ENCODE measurements at places on chromosomes 1 and 21.

DNA sequence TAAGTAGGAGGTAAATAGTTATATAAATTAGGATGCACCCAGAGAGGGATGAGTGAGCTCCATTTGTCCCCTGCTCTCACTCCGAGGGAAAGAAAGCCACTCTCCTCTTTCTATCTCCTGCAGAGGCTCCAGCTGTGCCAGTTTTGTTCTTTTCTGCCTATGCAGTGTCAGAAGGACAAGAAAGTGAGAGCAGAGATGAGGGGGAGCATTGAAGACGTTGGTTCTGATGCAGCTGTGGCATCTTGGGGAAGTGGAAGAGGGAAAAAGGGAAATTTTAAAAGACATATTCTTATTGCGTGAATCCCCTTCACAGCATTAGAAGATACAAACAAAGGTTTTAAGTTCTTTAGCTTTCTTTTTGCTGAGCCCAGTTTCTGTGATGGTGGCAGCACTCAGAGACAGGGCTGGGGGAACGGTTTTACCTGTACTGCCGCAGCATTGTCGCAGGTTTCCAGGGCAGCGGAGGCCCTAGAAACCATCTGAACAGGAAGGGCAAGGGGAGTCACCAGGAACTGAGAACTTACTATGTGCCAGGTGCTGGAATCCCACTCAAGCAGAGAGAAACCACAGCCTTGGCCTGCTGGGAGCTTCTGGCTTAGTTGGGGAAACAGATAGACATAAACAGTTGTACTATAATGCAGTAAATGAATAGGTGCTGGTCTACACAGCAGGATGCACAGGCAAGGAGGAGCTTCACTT is 44.9 kb upstream of the USP24 start:
- no peak for DNase-seq

DNA sequence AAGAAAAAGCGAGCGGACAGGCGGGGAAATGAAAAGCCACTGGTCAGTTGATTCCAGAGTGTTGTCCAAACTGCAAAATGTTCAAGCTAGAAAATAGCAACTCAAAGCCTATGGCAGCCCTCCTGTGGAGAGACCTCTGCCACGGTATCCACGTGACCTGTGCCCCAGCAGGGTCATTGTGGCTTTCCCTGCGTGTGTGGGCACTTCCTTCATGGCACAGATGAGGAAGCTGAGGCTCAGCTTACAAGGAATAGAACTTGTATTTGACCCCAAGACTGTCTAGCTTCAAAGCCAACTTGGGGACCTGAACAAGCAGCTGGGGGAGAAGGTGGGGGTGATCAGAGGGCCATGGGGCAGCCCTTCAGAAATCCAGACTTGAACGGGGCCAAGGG is 15.6 kb upstream of the PLEKHG5 start:
- no peak for DNase-seq

GRCh38 chr1:232426801-232427200 is 203.1 kb downstream of the SIPA1L2 start:
- no peak for DNase-seq

- no peak for DNase-seq
Observed at GRCh38 chr1:226712742-226713419, 26.2 kb downstream of the ITPKB start.

- no peak for DNase-seq
Observed at GRCh38 chr1:7501723-7502603, 269.1 kb upstream of the VAMP3 start.

DNA sequence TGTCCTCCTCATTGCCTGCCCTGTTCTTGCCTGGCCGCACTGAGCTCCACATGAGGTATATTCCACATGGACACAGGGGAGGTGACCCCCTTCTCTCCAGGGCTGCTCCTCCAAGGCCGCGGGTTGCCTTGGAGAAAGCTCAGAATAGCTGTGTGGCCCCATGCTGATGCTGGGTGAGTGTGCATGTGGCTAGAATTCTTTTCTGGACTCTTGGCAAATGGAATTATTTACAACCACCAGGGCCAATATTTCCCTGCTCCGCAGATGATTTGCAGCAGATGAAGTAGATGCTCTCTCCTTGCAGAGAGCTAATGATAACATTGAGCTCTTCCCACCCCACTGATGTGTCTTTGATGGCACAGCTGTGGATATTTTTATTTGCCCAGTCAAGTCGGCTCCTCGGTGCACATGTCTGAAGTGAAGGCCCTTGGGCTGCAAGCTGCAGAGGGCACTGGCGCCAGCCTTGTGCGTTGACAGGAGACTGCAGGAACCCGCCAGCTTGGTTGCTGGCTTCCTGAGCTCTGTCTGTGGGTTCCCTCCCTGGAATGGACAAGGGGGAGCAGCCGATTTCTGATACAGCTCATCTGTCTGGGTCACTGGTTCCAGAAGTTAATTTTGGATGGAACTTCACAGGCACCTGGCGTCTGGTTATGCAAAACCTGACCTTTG is 404.7 kb upstream of the VAMP3 start:
- DNase-seq: no peak

- no peak for DNase-seq
Observed at GRCh38 chr1:38243106-38243505, 196.5 kb upstream of the POU3F1 start.

DNA sequence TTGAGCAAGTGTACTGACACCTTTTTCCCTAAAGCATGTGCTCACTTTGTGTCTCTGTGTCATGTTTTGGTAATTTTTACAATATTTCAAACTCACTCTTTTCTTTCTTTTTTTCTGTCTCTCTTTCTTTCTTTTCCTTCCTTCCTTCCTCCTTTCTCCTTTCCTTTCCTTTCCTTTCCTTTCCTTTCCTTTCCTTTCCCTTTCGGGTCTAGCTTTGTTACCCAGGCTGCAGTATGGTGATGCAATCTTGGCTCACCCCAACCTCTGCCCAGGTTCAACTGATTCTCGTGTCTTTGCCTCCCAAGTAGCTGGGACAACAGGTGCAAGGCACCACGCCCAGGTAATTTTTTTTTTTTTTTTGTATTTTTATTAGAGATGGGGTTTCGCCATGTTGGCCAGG is 60.4 kb upstream of the TINAGL1 start:
- DNase-seq: no peak

DNA sequence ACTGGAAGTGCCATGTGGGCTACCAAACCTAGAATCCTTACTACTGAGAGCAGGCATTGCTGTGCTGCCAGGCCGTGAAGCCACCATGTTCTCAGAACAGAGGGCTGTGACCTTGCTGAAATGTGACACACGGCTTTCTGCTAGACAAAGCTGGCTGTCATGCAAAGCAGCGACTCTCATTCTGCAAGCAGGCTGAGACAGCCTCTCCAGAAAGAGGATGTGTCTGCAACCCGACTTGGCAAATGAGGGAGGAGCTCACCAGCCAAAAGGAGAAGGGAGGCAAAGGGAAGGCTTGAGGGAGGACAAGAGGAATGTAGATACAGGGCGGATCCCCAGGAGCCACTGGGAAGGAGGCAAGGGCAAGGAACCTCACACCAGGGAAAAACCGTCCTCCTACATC is 85.7 kb upstream of the KRTAP19-8 start:
- no peak for DNase-seq

DNA sequence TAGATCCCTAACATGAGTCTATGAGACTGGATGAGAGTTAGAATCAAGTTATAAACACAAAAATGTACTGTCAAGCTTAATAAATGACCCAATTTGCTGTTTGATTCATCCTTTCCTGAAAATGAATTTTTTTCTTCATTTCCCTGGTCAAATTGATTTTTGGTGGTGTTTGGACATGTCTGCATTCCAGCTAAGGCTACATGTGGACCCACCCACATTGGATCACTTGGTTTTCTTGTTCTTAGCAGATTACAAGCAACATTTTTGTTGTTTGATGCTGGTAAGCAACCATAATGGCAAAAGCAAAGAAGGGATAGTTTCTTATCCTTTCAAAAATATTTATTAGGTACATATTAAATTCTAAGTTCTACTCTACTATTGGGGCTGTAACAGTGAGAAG is 181.1 kb downstream of the NEK7 start:
- no peak for DNase-seq

GRCh38 chr21:45644041-45644906 is 749 bp downstream of the PCBP3 start:
- no peak for DNase-seq

DNA sequence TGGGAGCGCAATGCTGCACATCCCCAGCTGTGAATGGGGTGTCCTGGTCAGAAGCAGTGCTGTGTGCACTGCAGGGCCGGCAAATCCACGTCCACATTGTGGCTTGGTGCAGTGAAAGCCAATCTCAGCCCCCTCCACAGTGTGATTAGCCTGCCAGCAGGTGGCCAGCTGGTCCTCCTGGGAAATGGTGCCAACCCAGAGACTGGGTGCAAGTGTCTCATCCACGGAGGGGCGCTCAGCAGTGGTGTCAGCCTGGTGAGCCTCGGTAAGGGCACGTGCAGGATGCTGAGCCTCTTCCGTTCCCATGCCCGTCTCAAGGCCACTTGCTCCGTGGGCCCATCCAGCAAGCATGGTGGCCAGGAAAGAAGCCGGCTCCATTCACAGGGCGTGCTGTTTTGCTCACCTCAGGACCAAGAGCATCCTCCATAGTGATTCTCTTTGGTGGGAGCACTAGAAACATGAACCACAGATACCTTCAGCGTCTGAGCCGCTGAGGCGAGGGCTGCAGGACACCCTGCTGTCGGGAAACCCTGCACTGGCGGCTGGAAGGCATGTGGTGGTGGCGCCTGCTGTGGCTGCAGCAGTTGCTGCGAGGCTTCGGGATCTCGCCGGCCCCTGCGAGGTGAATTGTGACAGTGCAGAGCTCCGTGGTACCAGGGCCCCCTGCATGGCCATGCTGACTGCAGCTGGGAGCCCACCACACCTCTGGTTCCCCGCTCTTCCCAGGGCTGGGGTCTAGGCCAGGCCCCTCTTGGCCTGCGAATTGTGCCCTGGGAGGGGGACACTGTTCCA is 2.0 kb upstream of the SMYD3 start:
- no peak for DNase-seq

GRCh38 chr1:177340601-177341067 is 169.9 kb downstream of the BRINP2 start:
- DNase-seq: no peak

DNA sequence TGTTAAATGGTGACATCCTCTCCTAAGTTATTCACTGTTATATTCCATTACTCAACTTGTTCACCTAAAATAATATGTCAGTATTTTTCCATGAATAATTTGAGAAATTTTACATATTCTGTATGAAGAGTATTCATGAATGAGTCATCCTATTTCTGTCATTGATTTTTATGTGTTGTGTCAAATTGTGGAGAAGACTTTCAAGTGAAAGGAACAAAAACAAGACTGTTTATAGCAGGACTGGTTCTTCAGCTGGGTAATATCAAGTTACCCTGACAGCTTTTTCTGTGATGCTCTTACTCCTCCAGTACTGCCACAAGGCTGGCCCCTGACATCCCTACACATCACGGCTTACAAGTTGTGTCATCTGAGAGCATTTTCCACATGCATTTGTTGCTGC is 847.7 kb downstream of the NCAM2 start:
- DNase-seq: no peak

- no peak for DNase-seq
Observed at GRCh38 chr1:12052997-12053686, 10.0 kb upstream of the TNFRSF8 start.

DNA sequence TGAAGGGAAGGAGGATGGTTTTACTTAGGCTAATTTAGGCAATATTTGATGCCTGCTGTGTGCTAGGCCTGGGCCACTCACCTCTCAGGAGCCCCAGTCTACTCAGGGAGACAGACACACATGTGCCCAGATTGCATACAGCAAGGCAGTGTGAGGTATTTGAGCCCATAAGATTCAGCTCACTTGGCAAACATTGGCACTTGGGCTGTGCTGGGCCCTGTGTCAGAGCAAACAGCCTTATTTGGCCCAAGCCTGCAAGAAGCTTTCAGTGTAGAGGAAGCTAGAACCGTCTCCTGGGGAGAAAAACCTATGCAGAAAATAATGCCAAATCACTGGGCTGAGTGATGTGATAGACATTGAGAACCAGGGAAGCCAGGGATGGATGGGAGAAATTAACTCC is 3.9 kb upstream of the SYNC start:
- DNase-seq: no peak

- peak; percentile 5 for DNase-seq
Observed at GRCh38 chr1:217747156-217747769, 116.1 kb downstream of the SPATA17 start.

- DNase-seq: no peak
Observed at GRCh38 chr1:76074321-76075187, at the start of gene ST6GALNAC3. ST6GALNAC3 (plus strand) TSS chr1:76074746.

DNA sequence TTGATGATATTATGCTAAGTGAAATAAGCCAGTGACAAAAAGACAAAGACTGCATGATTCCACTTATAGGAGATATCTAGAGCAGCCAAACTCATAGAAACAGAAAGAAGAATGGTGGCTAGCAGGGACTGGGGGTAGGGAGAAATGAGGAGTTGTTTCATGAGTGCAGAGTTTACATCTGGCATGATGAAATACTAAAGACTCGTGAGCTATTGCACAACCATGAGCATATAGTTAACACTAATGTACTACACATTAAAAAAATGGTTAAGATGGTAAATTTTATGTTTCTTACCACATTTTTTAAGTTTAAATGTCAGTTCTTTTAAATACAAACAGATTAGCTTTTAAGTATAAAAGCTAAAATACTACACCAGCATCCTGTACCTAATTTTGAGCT is 57.8 kb downstream of the ESRRG start:
- DNase-seq: no peak

DNA sequence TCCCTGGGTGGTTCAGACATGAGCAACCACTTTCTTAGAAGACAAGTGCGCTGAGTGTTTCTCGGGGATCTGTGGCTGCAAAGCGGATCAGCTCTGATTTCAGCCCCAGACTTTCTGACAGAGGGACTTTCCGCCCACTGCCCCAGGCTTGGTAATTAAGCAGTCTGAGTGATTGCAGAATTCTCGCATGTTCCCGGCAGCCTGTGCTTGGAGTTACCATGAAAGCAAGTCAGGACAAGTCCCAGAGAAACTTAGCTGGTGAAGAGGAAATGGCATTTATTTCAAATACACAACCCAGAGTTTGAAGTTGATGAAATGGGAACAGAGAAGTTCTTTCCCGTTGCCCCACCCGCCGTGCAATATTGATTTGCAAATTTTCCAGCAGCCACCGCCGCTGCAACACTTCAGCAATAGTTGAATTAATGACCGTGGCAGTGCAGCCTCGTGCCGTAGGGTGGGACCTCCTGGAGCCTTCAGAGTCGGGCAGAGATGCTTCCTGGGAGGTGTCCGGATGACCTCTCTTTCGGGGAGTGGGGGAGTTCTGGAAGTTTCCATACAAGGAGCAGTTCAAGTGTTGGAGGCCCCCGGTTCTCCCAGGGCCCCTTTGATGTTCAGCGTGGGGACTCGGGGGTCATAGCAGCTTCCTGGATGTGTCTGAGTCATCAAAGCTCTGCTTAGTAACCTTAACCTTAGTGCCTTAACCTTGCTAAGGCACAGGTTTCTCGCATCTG is 134.7 kb downstream of the KAZN start:
- no peak for DNase-seq

GRCh38 chr1:220827445-220828178 is 40.9 kb downstream of the MTARC1 start:
- DNase-seq: no peak

DNA sequence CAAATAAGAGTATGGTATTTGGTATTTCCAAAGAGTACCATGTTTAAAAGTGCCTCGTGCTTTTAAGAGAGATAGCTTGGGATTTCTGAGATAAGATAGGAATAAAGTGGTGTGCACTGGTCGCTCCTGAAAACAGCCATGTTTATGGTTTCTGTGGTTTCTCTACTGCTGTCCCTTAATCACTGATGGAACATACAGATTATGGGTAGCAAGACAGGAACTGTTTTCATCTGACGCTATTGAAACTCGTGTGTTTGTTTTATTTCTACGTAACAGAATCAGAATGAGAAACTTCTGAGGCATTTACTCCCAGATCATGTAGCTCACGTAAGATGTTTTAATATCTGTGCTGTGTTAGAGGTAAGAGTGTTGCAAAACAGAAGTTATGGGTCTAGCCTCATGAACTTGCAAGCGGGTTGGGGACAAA is 126.0 kb downstream of the KIAA0319L start:
- DNase-seq: no peak

GRCh38 chr1:63368131-63368530 is 704 bp downstream of the ALG6 start:
- DNase-seq: no peak
